ENCODE measurements at places on chromosomes 2 and 18.

DNA sequence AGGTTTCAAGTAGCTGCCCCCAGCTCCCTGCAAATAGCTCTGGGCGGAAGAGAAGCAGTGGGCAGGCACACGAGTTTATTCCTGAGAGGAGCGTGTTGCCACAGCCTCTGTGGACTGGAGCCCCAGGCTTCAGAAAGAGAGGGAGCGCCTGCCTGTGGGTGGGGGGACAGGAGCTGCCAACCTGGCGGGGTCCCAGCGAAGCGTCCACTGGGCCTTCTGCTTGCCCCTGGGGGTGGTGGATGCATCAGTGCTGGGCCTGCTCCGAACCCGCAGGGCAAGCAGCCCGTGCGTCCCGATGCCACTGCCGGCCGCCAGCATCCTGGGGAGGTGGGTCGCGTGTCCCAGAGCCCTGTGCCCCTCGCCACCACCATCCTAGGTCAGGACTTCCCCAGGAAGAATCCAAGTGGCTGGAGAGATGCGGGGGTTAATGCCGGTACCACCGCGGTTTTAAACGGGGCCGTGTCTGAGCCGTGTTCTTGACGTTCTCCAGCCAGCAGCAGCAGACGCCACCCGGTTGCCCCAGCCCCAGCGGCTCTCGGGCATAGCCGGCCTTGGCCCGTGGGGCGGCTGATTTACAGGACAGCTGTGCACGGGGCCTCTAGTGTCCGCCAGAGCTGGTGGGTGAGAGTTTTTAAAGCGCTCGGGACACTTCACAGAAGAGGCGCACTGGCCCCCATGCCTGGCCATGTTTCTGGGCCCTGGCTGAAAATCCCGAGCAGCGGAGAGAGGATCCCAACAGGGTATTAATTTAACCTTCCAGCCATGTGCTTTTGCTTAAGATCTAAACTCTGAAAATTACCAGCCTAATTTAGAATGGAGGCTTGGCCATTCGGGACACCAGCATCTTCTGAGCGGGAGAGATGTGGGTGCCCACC is 84.7 kb downstream of the NFATC1 start:
- DNase-seq, result no peak

DNA sequence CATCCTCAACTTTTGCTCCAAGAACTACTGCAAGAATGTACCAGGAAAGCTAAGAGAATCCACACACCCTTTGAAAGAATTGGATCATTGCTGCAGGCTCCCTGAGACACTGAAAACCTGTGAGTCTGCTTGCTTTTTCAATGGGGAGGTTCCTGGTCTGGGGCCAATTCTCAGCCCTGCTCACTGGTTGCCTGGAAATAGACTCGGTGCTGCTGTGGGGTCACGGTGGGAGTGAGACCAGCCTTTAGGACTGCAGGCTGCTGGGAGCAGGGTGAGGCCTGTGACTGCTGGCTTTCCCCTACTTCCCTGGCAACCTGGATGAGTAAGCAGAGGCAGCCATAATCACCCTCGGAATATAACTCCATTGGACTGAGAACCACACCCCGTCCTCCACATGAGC is 569.3 kb downstream of the DPP10 start:
- no peak for DNase-seq

DNA sequence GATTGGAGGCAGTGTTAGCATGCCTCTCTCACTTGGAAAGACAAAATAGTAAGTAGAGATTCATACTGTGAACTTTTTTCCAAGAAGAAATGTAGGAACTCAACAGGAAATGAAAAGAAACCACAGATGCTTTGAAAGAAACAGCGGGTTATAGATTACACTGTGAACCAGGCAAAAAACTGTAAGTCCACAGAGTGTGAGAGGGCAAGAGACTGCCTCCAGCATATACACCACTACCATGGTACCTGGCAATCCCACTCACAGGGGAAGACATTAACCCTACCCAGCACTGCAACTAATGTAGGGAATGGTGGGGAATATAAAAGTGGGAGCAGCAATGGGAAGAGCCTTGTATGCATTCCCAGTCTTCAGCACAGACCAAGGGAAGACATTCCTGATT is 150.6 kb upstream of the GALNT5 start:
- no peak for DNase-seq

- no peak for DNase-seq
Observed at GRCh38 chr2:136766073-136766404, 694 bp downstream of the THSD7B start.

DNA sequence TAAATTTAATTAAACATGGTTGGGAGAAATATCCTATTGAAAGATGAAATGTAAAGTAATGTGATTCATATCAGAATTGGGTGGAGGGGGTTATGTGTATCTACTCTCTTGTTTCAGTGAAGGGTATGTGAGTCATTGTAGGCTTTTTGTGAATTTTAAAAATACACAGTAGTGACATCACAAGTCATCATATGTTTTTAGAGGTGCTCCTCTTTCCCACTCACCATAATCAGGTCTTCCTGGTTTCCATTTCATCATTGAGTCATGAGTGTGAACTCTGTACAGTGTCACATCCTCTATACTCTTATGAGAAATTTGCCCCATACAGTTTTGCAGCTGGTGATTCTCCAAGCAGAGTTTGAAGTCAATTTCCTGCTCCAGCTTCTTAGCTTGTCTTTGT is 18.8 kb downstream of the FSIP2 start:
- no peak for DNase-seq

- DNase-seq, result no peak
Observed at GRCh38 chr2:85516653-85517389, 22.1 kb upstream of the MAT2A start.
